ENCODE measurements at places on chromosomes 3 and 15. TPM values are rescaled to one million over a fixed set of nuclear protein-coding genes. Genes with fewer than 3 reads are reported as not detected.

TGM5 gene
- not detected for total RNA-seq

TADA3 gene
- total RNA-seq: 65.5 TPM

GOLGA8S gene
- total RNA-seq: 0.03 TPM

PPP1R14D gene
- not detected for total RNA-seq

TERC gene
- 216 TPM for total RNA-seq

DNA sequence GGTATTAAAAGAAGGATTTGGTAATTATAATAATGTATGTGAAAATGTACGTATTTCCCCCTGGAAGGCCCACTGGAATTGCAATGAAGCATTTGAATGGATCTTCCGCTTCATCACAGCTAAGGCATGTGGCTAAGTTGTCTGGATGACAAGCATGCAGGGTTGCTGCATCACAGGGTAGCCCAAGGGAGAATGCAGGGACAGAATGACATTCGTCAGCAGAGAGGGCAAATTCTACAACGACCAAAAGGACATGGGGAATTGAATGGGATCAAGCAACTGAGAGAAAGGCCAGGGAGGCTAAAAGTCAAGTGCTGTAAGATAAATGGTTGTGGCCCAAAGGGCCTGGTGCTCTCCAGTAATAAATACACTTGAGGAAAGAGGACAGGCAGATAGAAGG is 95.4 kb downstream of the ISL2 start:
- no peak for DNase-seq
- no peak overlapping the region for H3K4me3 ChIP-seq
- no peaks in the 10 kb centered on the region for H3K27me3 ChIP-seq
- H3K27ac ChIP-seq: no peak overlapping the region

- DNase-seq: no peak
- no peak overlapping the region for H3K4me3 ChIP-seq
- H3K36me3 ChIP-seq: no peaks in the 10 kb centered on the region
- no peak overlapping the region for H3K27ac ChIP-seq
- no peaks in the 10 kb centered on the region for H3K27me3 ChIP-seq
These were observed 30.1 kb downstream of the PLOD2 start for GRCh38 chr3:146130881-146131371.

- no peak for DNase-seq
- no peak overlapping the region for H3K27ac ChIP-seq
- H3K36me3 ChIP-seq: no peaks in the 10 kb centered on the region
- no peak overlapping the region for H3K4me3 ChIP-seq
These were observed 53.4 kb downstream of the SRGAP3 start for GRCh38 chr3:9196020-9196419.

GRCh38 chr3:79954756-79955155 is 187.0 kb upstream of the ROBO1 start:
- no peak overlapping the region for H3K4me3 ChIP-seq
- no peaks in the 10 kb centered on the region for H3K27me3 ChIP-seq
- H3K36me3 ChIP-seq: no peaks in the 10 kb centered on the region
- no peak overlapping the region for H3K27ac ChIP-seq
- H3K4me1 ChIP-seq: no peaks in the 10 kb centered on the region
- no peak for DNase-seq

DNA sequence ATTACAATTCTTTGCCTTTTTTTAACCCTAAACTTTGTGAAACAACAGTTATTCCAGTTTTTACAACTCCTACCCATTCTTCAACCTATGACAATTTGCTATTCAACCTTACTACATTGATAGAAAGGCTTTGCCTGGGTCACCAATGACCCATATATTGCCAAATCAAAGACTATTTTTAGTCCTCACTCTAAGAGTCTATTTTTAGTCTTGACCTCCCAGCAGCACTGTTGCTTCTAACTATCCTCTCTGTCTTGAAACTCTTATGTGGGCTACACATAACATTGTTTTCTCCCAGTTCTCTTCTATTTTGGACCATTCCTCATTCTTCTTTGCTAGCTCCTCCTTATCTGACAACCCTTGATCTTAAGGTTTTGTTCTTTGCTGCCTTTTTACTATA is 71.4 kb downstream of the C3orf80 start:
- no peaks in the 10 kb centered on the region for H3K36me3 ChIP-seq
- no peak overlapping the region for H3K4me3 ChIP-seq
- no peak for DNase-seq
- H3K27ac ChIP-seq: no peak overlapping the region
- H3K27me3 ChIP-seq: no peaks in the 10 kb centered on the region

- H3K27ac ChIP-seq: no peak overlapping the region
- no peak for DNase-seq
- H3K27me3 ChIP-seq: no peaks in the 10 kb centered on the region
- no peaks in the 10 kb centered on the region for H3K36me3 ChIP-seq
- no peaks in the 10 kb centered on the region for H3K4me1 ChIP-seq
These were observed 593.8 kb upstream of the GBE1 start for GRCh38 chr3:82355228-82355627.

DNA sequence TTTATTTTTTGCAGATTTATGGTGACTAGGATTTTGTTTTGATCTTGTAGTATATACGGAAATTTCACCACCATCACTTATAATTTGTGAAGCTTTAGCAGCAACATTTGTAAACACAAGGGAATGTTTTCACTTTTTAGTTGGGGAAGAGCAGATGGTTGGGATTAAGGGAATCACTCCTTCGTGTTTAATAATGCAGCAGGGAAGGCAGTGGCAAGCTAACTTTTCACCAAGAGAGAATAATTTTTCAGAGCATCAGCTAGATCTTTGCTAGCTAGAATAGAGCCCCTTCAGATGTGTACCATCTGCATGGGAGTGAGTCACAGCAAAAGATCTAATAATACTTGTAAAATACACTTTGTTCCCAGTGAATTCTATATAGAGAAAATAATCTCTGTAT is 632.7 kb downstream of the CADM2 start:
- DNase-seq: no peak
- no peaks in the 10 kb centered on the region for H3K36me3 ChIP-seq
- no peak overlapping the region for H3K4me3 ChIP-seq

DNA sequence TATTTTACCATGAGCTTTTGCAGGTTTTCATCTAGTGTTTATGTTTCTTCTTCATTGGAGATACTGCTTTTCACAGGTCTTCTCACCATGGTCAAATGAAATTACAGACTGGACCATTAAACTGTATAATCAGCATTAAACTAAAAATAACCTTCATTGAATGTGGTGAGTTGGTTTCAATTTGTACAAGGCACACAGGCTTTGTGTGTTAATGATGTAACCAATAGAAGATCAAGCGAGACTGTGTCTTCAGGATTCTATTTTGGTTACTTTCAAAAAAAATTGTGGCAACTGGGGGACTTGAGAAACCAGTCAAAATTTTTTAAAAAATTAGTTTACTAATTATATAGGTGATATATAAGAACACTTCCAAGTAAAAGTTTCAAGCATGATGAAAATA is 54.3 kb upstream of the GCSAM start:
- H3K36me3 ChIP-seq: no peaks in the 10 kb centered on the region
- no peaks in the 10 kb centered on the region for H3K4me1 ChIP-seq
- DNase-seq: no peak
- H3K4me3 ChIP-seq: no peak overlapping the region
- H3K27me3 ChIP-seq: no peaks in the 10 kb centered on the region
- H3K27ac ChIP-seq: no peak overlapping the region
